Left ventricle myocardium inferior (tissue), 1 donor: ENCODE measurements at places on chromosomes 2 and 18.

DNA sequence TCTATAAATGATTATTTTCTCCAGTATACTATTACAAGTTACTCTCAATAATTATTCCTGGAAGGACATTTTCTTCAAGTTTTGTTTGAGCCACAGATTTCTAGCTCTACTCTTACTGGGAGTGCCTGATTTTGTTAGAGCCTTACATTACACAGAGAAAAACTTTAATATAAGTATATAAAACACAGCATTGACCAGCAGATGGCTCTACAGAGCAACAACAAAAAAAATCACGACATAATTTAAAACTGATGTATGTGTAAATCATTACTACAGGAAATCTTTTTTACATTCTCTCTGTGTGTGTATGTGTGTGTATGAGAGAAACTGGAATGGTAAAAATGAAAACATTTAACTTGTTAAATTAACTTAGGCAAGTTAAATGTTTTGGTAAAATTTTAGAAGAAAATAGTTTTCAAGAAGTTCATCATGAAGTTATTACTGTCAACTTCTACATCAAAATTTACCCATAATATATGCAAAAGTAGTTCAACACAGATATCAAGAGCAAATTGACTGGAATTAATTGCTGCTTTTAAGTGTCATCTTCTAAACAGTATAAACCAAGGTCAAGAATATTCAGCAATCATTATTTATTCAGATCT lies 103.3 kb downstream of the MDH1 start:
- no peak for DNase-seq

DNA sequence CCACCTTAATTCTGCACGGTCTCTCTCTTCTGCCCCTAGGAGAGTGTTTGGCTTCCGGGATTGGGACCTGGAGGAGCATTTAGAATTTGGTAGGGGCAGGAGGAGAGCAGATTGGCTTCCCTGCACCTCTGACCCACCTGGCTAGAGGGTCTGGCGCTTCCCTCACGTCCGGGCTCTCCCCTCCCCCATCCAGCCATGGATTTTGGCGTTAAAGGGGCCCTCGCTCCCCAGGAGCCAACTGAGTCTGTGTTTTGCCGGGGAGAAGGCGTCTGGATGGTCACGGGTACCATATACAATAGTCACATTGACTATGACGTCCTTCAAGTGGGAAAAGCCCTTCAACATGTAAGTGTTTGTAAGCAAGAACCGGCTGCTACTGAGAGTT lies 6.6 kb downstream of the HOXD3 start:
- no peak for DNase-seq

- DNase-seq: no peak
These were observed 51.1 kb downstream of the NABP1 start for GRCh38 chr2:191728750-191729624.

GRCh38 chr2:9169349-9170107 lies 37.1 kb upstream of the ASAP2 start:
- no peak for DNase-seq
